ENCODE measurements at places on chromosomes 6 and 20.

DNA sequence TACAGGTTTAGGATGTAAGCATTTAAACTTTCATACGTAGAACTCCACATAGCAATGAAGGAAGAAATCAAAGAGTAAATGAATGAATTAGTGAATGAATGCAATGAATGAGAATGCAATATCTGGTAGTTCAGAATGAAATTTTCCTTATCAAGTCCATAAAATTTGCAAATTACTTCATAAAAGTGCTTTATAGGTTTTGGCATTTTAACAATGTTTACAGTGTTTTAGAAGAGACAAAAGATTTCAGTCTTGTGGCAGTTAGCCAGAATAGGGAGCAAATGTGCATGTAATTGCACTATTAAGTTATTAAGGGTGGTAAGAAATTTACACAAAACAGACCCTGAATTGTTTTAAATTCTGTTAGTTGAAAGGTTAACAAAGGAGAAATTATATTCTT lies 739.4 kb upstream of the FLRT3 start:
- DNase-seq = no peak

DNA sequence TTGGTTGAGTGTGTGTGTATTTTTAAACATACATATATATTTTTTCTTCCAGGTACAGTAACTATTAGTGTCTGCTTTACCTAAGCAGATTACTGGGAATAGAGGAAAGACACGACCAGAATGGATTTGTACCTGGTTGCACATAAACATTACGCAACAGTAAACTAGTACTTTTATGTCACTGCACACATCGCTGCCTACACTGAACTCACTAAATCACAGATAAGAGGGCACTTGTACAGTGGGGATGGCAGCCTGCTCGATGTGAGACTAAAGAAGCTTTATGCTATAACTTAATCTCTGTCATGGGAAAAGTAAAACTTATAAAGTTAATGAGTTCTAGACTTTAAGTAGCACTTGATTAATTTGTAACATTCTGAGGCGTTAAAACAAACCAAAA lies 89.5 kb upstream of the SIM1 start:
- DNase-seq = no peak

- no peak for DNase-seq
Observed at GRCh38 chr20:38162878-38163875, 1.9 kb downstream of the TGM2 start.

GRCh38 chr6:111865049-111865585 lies 8.1 kb downstream of the FYN start:
- no peak for DNase-seq

DNA sequence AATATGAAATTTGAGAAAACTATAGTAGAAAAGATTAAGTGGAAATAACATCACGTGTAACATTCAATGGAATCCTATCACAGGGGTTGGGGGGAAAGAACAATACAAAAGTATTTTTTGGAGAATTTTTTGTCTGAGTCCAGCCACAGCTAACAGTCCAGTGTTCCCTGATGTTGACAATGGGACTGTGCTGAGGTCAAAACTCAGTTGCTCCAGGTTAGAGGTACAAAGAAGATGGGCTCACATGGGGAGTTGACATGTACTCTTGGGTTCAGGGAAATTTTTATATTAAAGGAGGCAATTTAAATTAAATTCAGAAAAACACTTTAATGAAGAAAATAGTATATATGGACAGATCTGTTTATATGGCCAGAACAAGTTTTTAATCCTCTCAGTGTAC lies 995 bp downstream of the MYCT1 start:
- no peak for DNase-seq

GRCh38 chr6:52587001-52587400 lies 10.1 kb upstream of the TRAM2 start:
- DNase-seq = no peak

DNA sequence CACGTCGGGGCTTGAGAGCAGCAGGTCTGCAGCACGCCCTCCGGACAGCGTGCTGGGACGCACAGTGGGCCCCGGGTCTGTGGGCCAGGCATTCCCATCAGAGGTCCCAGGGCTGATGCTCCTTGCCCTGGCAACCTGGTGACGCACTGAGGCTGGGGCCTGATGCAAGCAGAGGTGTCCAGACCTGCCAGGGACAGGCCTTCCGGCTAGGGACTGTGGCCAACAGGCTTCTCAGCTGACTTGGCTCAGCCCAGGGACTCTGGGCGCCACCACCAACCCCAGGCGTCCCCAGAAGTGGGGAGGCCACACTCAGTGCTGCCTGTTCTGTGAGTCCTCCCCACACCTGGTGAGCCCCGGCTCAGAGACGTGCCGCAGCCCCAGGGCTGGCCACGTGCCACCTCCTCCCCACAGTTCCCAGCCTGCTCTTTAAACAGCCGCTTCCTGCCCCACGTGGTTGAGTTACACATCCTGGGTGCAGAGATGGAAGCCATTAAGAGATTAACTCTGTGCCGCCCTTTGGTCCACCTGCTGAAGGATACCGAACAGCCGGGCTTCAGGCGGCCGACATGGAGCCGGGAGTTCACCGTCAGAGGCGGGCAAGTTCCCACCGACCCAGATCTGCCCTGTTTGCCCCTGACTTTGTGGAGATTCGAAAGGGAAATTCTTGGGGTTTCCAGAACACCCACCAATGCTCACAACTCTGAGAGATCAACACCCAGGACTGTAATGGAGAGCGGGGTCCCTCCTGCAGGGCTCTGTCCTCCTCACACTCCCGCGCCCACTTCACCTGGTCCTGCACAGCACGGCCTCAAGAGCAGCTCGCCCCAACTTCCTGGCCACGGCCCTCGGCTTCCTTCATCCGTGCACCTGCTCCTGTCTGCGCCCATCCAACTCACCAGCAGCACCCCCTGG lies 37.6 kb upstream of the ZBP1 start:
- DNase-seq = peak; percentile 12

- DNase-seq = no peak
Observed at GRCh38 chr20:14259689-14260088, 77.7 kb downstream of the FLRT3 start.

GRCh38 chr20:10939331-10939941 lies 265.6 kb upstream of the JAG1 start:
- no peak for DNase-seq

DNA sequence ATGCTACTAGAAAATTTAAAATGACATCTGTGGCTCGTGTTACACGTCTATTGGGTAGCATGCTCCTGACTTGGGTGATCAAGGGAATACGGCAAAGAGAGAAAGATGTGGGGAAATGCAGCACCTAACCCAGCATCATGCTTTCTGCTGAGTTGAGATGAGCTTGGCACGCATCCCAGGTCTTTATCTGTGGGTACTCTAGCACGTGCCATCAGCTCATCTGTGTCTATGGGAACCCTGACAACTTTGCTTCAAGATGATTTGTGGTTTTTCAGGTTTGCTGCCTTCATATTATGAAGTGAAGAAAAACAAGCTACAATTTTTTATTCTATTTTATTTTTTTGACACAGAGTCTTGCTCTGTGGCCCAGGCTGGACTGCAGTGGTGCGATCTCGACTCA lies 21.0 kb downstream of the RNASET2 start:
- DNase-seq = no peak
